ENCODE measurements at places on chromosomes 5 and 9.
A peak's percentile ranks its signal among the peaks of the same experiment; 100 is the strongest.

DNA sequence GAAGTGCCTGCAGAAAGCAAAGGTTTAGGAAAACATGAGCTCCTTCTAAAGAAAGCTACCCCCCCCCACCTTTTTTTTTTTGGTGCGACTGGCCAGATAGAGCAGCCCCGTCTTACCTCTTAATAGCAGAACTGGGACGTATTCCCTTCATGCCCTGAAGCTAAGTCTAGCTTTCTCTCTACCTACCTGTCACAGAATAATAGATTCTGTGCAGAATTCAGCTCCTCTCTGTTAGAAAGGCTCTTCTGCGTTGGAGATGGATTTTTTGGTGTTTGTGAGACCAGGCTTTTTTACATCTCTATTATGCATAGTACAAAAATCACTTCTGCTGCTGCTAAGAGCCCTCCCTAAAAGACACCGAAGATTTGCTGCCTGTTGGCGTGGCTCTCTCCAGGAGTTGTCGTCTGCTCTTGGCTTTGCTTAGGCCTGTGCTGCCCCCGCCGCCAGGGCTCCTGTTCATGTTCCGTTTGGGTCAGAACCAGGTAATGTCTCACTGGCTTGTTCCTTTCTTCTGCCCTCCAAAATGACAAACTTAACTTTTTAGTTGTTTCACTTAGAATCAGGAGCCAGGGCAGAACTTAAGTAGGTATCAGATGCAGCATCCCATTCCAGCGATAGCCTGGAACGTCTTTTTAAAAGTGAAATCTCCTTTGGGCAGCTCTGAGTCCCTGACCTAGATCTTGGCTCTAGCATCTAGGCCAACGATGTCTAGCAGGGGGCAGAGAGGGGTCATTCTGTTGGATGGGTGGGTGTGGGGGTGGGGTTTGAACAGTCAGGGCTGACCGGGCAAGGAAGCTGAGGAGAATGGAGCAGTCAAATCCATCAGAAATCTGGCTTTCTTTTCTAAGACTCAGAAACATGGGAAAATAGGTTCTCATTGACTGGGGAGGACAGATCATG is 2.5 kb downstream of the TRIO start:
- DNase-seq, result no peak

GRCh38 chr9:94908583-94909249 is 182.2 kb downstream of the AOPEP start:
- DNase-seq, result no peak

DNA sequence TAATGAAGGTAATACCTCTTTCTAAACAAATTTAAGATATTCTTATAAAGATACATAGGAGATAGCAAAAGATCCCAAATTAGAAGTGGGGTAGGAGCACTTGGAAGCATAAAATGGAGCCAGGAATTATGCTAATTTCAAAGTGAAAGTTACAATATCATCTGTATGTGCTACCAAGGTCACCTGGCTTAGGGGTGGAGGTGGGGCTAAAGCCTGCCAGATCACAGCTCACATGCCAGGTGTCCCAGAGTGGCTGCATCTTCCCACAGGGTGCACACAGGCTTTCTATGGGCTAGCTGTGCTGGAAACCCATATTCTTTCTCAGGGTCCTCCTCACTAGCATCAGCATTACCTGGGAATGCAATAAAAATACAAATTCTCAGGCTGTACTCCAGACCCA is 118.2 kb upstream of the TXNDC8 start:
- no peak for DNase-seq

DNA sequence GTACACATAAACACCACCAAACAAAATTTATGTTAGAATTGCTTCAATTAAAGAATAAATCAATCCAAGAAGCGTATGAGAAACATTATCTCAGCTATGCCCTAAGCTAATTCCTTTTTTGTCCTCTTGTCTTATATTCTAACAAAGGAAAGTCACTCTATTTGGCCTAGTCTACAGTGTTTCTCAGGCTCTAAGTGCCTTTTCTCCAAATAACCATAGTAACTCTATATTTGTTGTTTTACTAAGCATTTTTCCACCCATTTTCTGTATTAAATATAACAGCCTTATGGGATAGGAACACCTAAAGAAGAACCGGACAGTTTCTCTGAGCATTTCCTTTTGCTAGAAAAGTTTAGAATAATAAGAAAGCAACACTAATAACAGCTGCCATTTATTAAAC is 120.1 kb upstream of the MTAP start:
- no peak for DNase-seq

DNA sequence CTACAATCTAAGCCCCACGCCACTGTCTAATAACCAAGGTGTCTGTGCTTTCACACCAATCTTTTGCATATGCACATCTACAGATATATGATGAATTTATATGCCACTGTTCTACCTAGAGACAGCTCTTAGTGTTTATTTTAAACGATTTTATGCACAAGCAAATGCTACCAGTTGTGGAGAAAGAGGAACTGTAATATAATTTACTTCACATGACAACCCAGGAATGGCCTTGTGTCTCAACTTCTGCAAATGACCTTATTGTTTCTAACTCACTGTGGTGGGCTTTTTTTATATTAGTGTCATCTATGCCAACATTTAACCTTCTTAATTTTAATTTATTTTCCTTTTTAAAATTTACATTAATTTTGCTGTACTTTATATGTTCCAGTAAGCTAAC is 531.1 kb upstream of the TLE4 start:
- DNase-seq, result no peak

DNA sequence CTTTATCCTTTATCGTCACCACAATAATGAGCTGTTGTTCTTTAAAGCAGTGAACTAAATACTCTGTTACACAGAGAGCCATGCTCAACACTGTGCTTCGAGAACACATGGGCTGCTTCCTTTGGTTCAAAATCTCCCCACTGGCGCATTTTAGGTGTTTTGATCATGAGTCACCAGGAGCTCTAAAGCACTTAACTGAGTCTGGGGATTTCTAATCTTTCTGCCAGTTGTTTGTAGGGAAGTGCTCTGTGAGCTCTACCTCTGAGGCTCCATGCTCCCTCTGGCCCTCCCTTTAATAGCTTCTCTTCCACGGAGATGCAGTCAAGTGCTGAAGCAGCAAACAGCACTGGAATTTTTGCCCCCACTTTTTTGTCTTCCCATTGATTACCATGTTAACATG is 17.0 kb downstream of the ERAP2 start:
- DNase-seq, result no peak

- no peak for DNase-seq
These were observed 161.3 kb downstream of the SNCAIP start for GRCh38 chr5:122473138-122473843.

GRCh38 chr5:156340893-156341292 is 13.9 kb downstream of the SGCD start:
- DNase-seq, result no peak

- no peak for DNase-seq
These were observed 18.5 kb downstream of the TBC1D2 start for GRCh38 chr9:98236901-98237487.

GRCh38 chr5:166031926-166032325 is 2259.5 kb upstream of the WWC1 start:
- no peak for DNase-seq

GRCh38 chr5:151772029-151772845 is 483 bp downstream of the G3BP1 start:
- peak; percentile 29 for DNase-seq

DNA sequence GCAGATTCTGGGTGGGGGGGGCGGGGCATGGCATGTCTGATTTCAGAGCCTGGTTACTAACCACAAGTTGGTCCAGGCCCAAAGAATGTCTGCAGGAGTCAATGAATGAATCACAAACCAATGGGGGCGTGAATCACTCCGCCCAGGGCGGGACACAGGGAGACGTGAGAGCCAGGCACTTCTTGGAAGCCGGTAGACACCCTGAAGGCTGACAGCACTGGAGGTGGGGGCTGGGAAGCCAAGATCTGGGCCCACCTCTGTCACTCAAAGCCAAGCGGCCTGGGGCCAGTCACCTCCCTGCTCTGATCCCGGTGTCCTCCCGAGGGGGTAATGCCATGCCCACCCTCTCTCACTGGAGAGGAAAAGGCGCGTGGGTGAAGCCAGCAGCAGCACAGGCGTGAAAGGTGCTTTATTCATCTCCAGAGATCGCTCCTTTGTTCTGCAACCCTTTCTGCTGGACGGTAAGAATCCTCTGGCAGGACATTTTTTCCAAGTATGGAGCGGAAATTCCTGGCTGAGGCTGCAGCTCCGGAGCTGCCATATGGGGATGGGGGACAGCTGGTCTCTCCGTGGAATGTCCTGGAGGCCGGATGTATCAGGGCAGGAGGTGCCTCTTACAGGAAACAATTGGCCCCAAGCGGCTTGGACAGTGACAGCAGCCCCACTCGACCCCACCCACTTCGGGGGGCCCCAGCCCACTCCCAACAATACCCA is 85.0 kb downstream of the STK10 start:
- DNase-seq, result peak; percentile 46

- no peak for DNase-seq
These were observed 218.6 kb downstream of the TMEM38B start for GRCh38 chr9:105912863-105913516.

DNA sequence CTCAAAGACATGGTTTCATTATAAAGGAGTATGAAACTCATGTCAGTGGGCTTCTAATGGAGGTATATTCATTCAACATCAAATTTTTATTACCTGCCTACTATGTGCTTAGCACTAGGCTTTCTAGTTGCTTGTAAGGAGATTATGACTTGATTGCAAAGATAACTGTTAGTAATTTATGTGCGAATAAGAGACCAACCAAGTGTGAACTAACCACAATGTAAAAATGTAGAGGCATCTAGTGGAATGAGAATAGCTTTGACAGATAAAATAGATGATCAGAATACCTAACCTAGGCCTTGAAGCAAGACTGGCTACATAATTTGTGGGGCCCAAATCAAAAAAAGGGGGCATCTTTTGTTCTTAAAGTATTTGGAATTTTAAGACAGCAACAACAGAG is 13.0 kb upstream of the PPP2R2B start:
- DNase-seq, result no peak

GRCh38 chr9:128798896-128799295 is 11.8 kb downstream of the TBC1D13 start:
- DNase-seq, result no peak

- DNase-seq, result no peak
These were observed 33.8 kb upstream of the SPRY4 start for GRCh38 chr5:142358648-142359047.

DNA sequence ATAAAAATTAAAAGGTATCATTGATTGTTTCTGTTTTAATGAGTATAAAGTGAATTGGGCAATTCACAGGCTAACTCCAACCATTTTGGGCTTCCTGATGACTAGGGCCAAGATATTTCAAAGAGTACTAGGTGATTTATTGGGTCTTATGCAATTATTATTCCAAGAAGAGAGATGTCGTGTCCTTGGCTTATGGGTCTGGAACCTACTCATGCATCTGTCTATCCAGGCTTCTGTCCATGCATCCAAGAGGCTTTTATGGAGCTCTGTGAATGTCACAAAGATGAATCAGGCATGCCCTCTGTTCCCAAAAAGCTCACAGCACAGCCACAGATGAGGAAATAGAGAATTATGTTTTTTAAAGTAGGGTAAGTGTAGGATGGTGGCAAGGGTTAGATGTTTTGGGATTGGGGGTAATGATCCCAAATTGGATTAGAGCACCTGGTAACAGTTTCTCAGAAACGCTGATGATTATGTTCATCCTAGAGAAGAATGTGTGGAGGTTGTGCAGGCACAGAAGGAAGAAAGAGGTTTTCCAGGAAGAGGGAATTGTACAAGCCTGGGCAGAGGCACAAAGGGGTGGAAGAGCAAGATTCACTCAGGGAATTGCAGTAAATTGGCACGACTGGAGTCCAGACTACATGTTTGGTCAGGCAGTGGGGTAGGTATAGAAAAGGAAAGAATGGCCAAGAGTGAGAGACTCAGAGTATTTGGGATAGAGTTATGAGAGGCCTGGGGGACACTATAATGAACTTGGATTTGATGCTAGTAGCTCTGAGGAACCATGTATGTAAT is 83.0 kb upstream of the TNC start:
- DNase-seq, result no peak

DNA sequence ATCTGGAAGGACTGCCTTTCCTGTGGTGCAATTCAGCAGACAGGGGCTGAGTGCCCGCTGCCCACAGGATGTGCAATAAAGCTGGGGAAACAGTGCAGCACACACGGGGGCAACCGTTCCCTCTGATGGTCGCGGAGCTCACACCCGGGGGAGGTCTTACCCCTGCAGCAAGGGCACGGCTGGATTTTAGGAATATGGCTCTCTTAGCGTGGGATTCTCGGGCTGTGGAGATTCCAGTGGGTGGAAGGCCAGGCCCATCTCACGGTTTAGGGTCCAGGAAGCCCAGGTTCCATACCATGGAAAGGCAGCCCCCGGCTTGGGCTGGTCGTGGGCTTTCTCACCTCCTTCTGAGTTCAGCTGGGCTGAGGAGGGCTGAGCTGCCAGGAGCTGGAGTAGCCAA is 244.1 kb downstream of the MED10 start:
- no peak for DNase-seq

GRCh38 chr9:8736805-8737204 is 937.2 kb upstream of the DMAC1 start:
- DNase-seq, result no peak

DNA sequence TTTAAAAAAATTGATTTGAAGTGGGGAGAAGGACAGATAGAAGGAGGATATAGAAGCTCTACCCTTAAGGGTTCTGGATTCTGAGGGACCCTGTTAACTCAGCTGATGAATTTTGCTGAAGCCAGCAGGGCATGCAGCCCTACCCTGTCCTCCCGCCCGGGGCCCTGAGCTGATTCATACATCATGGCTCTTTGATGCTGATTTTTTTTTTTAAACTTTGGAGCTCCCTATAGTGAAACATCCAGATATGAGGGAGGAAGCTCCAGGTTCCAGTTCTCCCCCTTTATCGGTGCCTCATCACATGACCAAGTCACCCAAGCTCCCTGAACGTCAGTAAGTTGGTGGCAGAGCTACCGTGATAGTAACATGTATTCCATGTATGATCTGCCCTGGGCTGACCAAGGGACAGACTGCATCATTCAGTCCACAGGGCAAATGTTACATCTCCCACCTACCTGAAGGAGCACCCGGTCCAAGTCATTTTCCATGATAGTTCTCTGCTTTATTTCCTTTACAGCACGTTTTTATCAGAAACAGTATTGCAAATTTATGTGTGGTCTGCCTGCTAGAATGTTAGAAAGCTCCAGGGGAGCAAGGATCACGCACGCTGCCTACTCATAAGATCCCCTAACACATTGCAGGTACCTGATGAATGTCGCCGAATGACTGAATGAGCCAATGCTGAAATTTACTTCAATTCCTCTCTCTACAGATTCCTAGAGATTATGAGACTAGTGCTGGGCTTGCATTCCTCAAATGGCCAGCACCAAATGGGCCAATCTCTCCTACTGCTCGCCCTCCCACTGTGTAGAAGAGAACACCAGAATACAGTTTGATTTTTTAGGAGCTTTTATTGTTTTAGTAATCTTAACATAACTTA is 25.9 kb downstream of the SPARC start:
- no peak for DNase-seq

Data from endothelial cell (in vitro differentiated cells).